ENCODE measurements at places on chromosomes 4 and X.
A peak's percentile ranks its signal among the peaks of the same experiment; 100 is the strongest.

- no peak for DNase-seq
These were observed 553 bp upstream of the MED28 start for GRCh38 chr4:17613761-17614415.

DNA sequence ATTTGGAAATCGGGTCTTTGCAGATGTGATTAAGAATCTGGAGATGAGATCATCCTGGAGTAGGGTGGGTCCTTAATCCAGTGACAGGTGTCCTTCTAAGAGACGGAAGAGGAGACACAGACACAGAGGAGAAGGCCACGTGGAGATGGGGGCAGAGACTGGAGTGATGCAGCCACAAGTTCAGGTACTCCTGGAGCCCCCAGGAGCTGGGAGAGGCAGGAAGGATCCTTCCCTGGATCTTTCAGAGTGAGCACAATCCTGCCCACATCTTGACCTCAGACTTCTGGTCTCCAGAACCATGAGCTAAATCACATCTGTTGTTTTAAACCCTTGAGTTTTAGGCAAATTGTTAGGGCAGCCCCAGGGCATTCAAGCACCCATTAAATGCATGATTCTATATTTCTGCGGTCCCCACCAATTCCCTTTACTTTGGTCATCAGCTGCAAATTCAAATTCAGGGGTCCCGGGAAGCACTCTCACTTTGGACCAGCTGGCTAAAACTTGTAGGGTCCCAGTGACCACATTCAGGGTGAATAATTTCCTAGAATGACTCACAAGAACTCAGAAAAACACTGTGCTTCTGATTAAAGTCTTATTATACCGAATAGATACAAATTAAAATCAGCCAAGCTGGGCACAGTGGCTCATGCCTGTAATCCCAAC lies 12.8 kb upstream of the AKAP17A start:
- DNase-seq: peak; percentile 91

- DNase-seq: no peak
These were observed 369.2 kb upstream of the LCORL start for GRCh38 chr4:18390655-18391353.

DNA sequence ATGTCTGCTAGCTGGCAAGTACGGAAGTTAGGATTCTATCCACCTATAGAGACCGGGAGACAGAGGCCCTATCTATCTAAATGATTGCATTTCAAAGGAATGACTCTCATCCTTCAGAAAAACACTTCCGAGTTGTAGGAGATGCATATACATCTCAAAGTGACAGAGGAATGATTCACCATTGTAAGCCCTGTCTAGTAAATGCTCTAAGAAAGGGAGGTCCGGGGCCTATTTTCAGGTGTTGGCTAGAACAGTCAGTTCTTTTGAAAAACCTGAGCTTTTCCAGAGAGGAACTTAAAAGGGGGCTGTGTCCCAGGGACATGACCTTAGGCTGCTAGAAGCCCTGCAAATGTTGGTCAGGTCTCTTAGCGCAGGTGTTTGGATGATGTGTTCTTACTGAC lies 262.9 kb upstream of the IL1RAPL1 start:
- DNase-seq: no peak

DNA sequence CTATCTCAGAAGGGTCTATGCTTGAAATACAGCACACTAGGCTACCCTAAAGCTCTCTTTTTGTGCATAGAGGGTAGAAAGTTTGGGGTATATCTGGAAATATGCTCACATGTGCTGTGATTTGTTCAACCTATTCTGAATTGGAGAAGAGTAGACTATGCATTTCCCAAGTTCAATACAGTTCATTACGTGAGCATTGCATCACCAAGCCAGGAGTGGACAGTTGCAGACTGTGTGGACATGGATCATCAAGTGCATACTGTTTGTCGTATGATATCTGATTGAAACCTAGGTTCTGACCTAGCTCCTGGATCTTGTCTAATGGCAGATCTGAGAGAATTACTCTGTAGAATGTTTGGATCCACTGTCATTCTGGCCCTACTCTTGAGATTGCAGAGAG lies 161.1 kb downstream of the FRAS1 start:
- DNase-seq: no peak

DNA sequence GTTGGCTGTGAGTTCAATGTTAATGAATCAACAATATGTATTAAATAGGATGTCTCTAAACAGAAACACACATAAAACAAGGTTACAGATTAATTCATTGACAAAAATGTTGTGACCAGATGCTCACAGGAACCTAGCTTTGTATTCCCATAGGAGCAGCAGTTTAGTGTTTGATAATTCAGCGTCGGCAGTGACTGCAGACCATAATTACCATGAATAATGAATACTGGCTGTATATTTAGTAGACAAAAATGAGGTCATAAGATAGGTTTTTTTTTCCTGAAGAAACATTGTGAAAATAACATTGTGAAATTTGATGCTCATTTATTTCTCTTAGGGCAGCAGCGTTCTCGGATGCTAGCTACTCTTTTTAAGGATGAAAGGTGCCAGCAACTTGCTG lies 27.8 kb downstream of the COPS4 start:
- DNase-seq: no peak

- DNase-seq: no peak
These were observed 104.1 kb downstream of the PHOX2B start for GRCh38 chr4:41644288-41644914.

DNA sequence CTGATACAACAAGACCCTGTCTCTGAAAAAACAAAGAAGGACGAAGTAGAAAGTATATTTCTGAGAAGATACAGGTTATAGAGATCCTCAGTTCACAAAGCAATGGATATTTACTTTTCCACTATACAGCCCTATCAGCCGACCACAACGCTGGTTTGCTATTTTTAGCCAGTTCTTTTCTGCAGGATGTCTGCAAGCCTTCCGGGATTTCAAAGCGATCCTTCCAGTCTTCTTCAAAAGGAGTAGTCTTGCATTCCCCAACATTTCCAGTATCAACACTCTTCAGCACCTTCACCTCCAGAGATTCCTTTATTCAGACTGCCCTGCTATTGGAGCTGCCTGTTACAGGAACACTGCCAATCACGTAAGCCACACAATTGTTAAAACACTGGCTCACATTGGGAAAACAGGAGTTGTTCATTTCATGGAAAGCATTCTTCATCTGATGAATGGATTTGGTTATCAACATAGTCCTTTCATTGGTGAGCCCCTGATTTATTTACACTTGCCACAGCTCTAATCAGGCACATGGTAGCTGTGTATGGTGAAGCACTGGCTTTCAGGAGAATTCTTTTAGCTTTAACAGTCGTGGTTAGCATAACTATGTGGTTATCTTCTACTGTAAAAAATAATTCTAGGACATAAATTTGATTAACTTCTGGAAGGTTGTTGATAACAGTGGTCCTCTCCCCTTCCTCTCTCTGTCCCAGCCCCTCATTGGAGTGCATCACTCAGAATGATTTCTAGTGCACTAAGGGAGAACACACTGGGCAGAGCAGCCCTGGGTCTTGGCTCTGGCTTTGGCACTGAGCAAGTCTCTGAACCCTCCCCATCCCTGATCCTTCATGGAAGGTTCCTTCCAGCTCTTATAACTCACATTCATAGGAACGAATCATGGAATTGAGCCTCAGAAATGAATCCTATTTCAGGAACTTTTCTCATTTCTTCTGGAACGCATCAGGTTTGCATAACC lies 109.9 kb upstream of the SORBS2 start:
- no peak for DNase-seq

GRCh38 chr4:139209470-139210063 lies 32.5 kb upstream of the ELF2 start:
- no peak for DNase-seq

- DNase-seq: no peak
These were observed 1017.2 kb downstream of the SH3BGRL start for GRCh38 chrX:82219129-82219528.

Measured in vagina (tissue), 2 donors.